ENCODE measurements at places on chromosomes 2 and 18. TPM values are rescaled to one million over a fixed set of nuclear protein-coding genes. Genes with fewer than 3 reads are reported as not detected.
A peak's percentile ranks its signal among the peaks of the same experiment; 100 is the strongest.

DNA sequence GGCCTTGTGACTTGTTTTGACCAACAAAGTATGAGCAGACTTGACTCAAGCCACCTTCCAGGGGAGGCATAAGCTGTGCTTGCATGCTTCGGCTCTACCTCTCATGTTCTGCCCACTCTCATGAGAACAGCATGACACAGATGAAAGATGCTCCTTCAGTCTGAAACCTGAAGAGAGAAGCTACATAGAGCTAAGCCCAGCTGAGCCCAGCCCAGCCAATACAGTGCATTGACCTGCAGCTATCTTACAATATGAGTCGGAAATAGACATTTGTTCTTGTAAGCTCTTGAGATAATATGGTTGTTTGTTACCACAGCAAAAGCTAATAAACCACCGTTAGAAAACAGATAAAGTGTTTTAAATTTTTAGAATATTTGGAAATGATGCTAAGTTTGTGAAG, 426.7 kb upstream of the PKDCC start:
- no peak for DNase-seq

DNA sequence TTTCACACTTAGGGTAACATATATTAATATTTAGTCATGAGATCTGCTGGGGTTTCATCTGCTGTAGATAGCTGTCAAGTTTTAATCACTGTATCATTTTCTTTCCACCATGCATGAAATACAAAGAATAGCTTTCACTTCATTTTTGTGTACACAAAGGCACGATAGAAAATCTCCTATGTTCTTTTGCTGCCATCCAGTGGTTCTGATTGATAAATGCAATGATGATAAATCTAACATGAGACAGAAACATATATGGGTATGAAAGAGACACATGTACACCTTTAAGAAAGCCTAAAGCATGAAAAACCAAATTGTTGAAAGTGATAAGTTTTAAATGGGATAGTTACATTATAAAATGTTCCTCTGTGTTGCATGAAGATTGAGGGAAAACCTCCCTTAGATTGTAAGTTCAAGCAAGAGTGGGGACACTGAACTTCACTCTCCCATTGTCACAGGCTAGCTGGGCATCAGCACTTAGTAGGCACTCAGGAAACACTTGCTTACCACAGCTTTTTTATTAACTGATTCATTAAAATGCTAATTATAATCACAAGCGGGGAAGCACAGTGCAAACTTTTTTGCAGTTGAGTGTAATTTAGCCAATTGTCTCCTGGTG, 31.2 kb downstream of the C1D start:
- DNase-seq, result no peak

- DNase-seq, result no peak
Measured at GRCh38 chr2:25290811-25291495, 50.8 kb downstream of the DNMT3A start.

- DNase-seq, result no peak
Measured at GRCh38 chr2:74205596-74205995, 7.2 kb downstream of the MTHFD2 start.

DNA sequence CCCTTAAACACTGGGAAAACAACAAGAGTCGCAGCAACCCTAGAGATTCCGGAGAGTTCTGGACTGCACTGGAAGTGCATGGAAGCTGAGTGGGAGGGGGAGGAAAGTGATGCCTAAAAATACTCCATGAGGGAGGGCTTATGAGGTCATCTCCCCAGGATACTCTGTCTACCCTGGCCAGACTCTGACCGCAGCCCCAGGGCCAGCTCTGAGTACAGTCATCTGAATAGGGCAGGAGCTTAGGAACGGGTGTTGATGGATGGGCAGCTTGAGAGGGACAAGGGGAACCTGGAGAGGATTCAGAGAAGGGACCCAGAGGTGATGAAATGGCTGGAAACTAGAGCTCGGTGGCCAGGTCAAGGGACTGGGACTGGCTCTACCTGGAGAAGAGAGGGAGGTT, 79.3 kb upstream of the IGFBP5 start:
- no peak for DNase-seq

GRCh38 chr18:11861583-11862288, 10.5 kb downstream of the CHMP1B start:
- no peak for DNase-seq

DNA sequence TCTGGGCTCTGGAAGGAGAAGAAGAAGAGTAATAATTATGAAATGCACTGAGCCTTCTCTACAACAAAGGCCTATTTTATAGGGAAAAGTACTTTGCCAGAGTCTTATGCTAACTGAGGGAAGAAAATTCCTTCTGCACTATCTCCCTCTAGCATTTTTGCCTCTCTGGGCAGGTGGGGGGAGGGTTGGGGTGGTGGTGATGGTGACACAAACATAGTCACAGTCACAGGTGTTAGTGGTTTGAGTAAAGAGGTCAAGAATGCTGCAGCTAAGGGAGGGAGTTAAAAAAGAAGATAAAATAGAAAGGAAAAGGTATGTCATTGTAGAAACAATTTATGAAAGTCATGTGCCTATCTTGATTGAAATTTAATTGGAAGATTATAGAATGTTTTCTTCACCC, 140.8 kb upstream of the COL3A1 start:
- no peak for DNase-seq

- DNase-seq, result no peak
Measured at GRCh38 chr2:69116438-69116837, 103.5 kb downstream of the ANTXR1 start.

- DNase-seq, result no peak
Measured at GRCh38 chr2:84474176-84474575, 15.1 kb upstream of the SUCLG1 start.

GRCh38 chr18:70448588-70448987, 159.7 kb downstream of the SOCS6 start:
- no peak for DNase-seq

GRCh38 chr2:38180754-38181153, 104.8 kb upstream of the CYP1B1 start:
- no peak for DNase-seq

DNA sequence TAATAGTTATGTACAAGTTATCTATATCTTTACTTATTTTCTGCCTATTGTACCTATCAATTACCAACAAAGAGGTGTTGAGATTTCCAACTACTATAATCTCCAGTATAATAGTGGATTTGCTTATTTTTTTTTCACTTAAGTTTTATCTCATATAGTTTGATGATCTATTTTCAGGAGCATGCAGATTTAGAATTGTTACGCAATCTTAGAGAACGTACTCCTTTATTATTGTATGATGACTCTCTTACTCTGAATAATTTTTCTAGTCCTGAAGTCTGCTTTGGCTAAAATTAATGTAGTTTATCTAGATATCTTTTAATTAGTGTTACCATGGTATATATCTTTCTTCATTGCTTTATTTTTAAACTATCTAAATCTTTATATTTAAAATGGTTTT, 205.2 kb downstream of the SCG2 start:
- DNase-seq, result no peak

DNA sequence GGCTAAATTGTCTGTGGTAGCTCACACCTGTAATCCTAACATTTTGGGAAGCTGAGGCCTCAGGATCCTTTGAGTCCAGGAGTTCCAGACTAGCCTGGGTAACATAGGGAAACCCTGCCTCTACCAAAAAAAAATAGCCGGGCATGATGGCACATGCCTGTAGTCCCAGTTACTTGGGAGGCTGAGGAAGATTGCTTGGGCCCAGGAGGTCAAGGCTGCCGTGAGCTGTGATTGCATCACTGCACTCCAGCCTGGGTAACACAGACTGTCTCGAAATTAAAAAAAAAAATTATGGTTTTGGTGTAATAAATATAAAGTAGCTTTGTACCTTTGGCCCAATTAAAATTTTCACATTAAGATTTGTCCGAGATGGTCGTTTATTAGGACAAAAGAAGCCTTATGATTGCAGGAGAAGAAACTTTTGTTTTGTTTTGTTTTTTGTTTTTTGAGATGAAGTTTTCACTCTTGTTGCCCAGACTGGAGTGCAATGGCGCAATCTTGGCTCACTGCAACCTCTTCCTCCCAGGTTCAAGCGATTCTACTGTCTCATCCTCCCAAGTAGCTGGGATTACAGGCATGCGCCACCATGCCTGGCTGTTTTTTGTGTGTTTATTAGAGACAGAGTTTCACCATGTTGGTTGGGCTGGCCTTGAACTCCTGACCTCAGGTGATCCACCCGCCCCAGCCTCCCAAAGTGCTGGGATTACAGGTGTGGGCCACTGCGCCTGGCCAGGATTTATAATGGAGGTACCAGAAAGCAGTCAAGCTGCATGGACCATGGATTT, 4.1 kb downstream of the MTA3 start:
- DNase-seq, result no peak

GRCh38 chr2:53964257-53964952, 6.4 kb downstream of the PSME4 start:
- DNase-seq, result no peak

DNA sequence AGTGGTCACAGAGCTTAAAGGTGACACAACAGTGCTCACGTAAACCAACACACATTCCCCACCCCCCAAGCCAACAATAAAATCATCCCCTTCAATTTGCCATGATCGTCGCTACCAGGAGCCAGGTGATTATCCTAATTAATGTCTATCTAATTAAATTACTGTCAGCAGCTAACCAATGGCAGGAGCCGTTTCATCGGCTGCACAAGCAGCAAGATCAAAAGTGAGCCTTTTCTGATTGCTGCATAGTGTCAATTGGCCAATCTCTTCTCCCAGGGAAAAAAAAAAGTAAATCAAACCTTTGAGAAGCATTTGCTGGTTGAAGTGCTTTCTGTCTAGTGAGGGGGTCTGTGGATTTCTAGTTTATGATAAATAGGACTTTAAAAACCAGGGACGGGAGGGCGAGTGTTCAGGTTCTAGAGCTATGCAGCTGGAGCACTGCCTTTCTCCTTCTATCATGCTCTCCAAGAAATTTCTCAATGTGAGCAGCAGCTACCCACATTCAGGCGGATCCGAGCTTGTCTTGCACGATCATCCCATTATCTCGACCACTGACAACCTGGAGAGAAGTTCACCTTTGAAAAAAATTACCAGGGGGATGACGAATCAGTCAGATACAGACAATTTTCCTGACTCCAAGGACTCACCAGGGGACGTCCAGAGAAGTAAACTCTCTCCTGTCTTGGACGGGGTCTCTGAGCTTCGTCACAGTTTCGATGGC, at the start of gene TBR1:
Gene TBR1, plus strand, starts transcription at position 311 of the 721 bp plus-strand sequence. Its CDS starts 114 bp downstream, at position 425.
- DNase-seq, result no peak

- DNase-seq, result no peak
Measured at GRCh38 chr2:95179451-95179850, 13.8 kb downstream of the ZNF2 start.

DNA sequence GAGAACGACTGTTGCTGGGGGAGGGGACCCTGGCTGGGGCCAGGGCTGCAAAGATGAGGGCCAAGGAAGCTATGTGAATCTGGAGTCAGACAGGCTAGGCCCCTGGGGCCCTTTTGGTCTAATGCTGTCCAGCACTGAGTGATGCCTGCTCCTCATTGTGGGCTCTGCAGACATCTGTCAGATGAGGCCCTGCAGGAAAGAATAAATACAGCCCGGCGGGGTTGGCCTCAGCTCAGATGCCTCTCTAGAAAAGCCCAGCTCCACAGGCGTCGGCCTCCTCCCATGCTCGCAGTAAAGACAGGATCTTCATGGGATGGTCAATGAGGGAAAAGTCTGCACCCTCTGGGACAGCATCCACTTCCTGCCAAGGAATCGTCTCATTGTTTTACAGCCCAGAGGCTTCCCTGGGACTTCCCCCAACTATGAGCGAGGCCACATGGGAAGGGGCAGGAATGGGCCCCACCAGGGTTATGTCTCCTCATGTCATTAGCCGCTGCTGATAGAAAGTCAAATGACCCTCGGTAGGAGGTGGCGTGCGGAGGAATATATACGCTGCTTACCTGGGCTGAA, 125.8 kb upstream of the GLI2 start:
- no peak for DNase-seq

- DNase-seq, result no peak
Measured at GRCh38 chr2:8502316-8502715, 179.5 kb upstream of the ID2 start.

DNA sequence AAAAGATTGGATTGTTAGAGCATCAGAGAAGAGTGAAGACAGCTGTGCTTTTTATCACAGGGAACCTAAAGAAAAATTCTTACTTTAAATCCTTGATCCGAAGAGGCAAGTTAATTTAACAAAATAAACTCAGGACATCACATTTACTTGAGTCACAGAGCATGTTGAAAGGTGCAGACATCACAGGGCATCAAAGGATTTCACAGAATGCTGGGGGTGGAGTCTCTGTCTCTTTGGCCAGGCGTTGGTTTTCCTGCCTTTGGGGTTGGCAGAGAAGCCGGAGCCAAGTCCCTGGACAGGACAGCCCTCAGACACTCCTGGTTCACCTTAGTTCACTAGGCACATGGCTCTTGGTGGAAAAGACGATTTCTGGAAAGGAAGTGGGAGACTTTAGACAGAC, 56.3 kb downstream of the SH3RF3 start:
- DNase-seq, result peak; percentile 38

GRCh38 chr2:188524519-188525113, 232.9 kb downstream of the GULP1 start:
- no peak for DNase-seq

DNA sequence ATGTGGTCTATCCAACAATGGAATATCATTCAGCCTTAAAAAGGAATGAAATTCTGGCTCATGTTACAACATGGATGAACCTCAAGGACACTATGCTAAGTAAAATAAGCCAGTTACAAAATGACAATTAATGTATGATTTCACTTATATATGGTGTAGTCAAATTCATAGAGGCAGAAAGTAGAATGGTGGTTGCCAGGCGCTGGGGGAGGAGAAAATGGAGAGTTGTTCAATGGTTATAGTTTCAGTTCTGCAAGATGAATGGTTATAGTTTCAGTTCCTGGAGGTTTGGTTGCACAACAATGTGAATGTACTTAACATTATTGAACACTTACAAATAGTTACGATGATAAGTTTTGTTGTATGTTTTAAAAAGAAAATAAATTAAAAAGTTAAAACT, 79.2 kb upstream of the IL1R2 start:
- DNase-seq, result no peak

DNA sequence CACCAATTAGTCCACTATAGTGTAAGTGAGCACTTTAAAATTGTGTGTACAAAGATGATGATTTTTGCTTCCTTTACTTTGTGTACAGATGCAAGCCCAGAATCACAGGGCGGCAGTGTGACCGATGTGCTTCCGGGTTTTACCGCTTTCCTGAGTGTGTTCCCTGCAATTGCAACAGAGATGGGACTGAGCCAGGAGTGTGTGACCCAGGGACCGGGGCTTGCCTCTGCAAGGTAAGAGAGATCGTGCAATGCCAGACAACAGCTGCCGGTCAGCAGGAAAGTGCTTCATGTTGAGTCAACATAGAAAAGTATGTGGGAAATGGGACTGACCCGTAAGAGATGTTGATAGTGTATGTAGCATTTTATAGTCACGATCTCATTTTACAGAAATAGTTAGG, 156.8 kb upstream of the TTC39C start:
- DNase-seq, result no peak

The NEU4 gene
- total RNA-seq, result not detected

The GLB1L gene
- total RNA-seq, result 3.6 TPM

The PRADC1 gene
- total RNA-seq, result 45.8 TPM

The ELOA2 gene
- not detected for total RNA-seq

The RNPEPL1 gene
- 14.3 TPM for total RNA-seq

The MPHOSPH10 gene
- 30.2 TPM for total RNA-seq

The SULT1C2 gene
- total RNA-seq, result not detected

The NYAP2 gene
- not detected for total RNA-seq

The SLC11A1 gene
- total RNA-seq, result not detected

The TTC32 gene
- total RNA-seq, result 11.9 TPM

The TCF23 gene
- total RNA-seq, result not detected

The SLC9A4 gene
- total RNA-seq, result not detected

The ALK gene
- not detected for total RNA-seq

The CLEC4F gene
- total RNA-seq, result not detected

The INHBB gene
- 0.09 TPM for total RNA-seq

The CRYBA2 gene
- not detected for total RNA-seq

The HNMT gene
- 65.8 TPM for total RNA-seq

The WDR75 gene
- total RNA-seq, result 54.7 TPM

The TTR gene
- total RNA-seq, result not detected

The OST4 gene
- 334 TPM for total RNA-seq

All from SJSA1 (cell line).